T-helper 17 cell (primary cell): ENCODE measurements at places on chromosomes 12 and 14. TPM values are rescaled to one million over a fixed set of nuclear protein-coding genes. Genes with fewer than 3 reads are reported as not detected.

The TXNDC16 gene
- total RNA-seq, result 13.7 TPM

The PPFIA2 gene
- not detected for total RNA-seq

The CD163L1 gene
- total RNA-seq, result not detected

DNA sequence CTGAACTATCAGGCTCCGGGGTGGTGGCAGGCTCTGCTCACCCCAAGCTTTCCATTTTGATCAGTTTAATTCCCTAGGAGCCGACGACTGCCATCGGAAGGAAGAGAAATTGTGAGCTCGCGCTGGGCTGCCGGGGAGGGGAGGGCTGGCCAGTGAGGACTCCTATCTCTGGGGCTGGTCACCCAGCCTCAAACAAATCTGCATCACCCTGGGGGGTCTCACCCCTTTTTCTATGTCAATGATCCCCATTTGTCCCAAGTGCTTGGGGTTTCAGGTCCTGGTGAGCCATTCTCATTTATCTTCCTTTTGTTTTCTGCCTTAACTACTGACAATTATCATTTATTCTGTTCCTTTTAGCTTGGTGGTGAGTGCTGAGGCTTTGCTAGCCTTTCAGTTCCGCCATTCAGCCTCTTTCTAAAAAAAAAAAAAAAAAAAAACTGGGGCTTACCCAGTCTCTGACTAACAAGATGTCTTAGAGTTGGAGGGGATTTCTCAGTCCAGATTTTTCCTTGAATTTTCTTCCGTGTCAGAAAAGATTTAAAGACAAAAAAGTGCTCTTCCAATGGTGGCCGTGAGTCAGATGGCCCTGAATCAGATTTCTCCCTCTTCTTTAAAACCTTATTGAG, 22.8 kb upstream of the USP44 start:
- peaks cover 8% of the 10 kb centered on the region for H3K4me1 ChIP-seq
- peaks cover 7% of the 10 kb centered on the region for H3K36me3 ChIP-seq
- peaks cover 27% of the 10 kb centered on the region for H3K27me3 ChIP-seq
- DNase-seq, result no peak
- H3K4me3 ChIP-seq, result no peak overlapping the region
- no peak overlapping the region for H3K27ac ChIP-seq

- peak overlapping the region; percentile 69 for H3K4me3 ChIP-seq
- H3K27me3 ChIP-seq, result no peaks in the 10 kb centered on the region
- no peaks in the 10 kb centered on the region for H3K36me3 ChIP-seq
- H3K27ac ChIP-seq, result peak overlapping the region; percentile 99
- no peak for DNase-seq
- H3K4me1 ChIP-seq, result peaks cover 38% of the 10 kb centered on the region
Observed at GRCh38 chr14:92646952-92647796, 101.3 kb downstream of the LGMN start.

DNA sequence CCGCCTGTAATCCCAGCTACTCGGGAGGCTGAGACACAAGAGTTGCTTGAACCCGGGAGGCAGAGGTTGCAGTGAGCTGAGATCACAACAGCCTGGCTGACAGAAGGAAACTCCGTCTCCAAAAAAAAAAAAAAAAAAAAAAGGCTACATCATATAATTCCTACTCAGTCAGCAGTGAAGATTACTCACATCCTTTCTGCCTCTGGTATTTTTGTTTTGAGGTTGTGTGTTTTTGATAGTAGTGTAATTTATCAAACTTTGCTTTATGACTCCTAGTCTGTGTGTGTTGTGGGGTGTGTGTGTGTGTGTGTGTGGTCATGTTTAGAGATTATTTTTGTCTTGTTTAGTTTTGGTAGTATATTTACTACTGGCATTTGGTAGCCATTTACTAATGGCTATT, 29.8 kb upstream of the DLGAP5 start:
- DNase-seq, result no peak
- no peak overlapping the region for H3K27ac ChIP-seq
- H3K4me3 ChIP-seq, result peak overlapping the region; percentile 31
- H3K36me3 ChIP-seq, result peaks cover 6% of the 10 kb centered on the region

DNA sequence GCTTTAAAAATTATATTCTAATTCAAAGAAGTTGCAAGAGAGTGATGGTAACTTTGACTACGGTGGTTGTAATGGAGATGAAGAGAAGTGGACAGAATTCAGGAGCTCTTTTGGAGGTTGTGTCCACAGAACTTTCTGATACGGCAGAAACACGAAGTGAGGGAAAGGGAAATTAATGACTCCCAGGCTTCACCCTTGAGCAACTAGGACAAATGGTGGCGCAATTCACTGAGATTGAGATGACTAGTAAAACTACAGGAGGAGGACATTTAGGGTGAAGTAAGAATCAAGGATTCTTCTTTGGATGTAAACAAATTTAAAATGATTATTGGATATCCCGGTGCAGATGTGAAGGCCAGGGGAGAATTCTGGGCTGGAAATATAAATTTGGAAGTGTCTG, 212.6 kb downstream of the PTPRO start:
- H3K4me3 ChIP-seq, result no peak overlapping the region
- H3K4me1 ChIP-seq, result peaks cover 10% of the 10 kb centered on the region
- DNase-seq, result no peak
- no peaks in the 10 kb centered on the region for H3K27me3 ChIP-seq
- peaks cover 3% of the 10 kb centered on the region for H3K36me3 ChIP-seq

GRCh38 chr14:75044752-75045151, 6.5 kb downstream of the MLH3 start:
- H3K27ac ChIP-seq, result no peak overlapping the region
- H3K27me3 ChIP-seq, result no peaks in the 10 kb centered on the region
- no peak for DNase-seq
- H3K4me1 ChIP-seq, result peaks cover 25% of the 10 kb centered on the region
- H3K36me3 ChIP-seq, result no peaks in the 10 kb centered on the region
- no peak overlapping the region for H3K4me3 ChIP-seq

DNA sequence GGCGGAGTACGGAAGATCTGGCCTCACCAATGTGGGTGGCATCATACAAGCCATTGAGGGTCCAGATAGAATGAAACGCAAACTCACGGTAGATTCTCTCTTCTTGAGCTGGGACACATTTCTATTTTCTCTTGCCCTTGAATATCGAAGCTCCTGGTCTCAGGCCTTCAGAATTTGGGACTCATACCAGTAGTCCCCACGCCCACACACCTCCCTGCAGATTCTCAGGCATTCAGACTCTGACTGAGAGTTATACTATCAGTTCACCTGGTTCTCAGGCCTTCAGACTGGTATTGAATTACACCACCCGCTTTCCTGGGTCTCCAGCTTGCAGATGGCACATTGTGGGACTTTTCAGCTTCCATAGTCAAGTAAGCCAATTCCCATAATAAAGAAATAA, 37.8 kb downstream of the EIF2S3B start:
- H3K27me3 ChIP-seq, result peaks cover 22% of the 10 kb centered on the region
- no peak overlapping the region for H3K27ac ChIP-seq
- H3K4me1 ChIP-seq, result no peaks in the 10 kb centered on the region
- no peak for DNase-seq

DNA sequence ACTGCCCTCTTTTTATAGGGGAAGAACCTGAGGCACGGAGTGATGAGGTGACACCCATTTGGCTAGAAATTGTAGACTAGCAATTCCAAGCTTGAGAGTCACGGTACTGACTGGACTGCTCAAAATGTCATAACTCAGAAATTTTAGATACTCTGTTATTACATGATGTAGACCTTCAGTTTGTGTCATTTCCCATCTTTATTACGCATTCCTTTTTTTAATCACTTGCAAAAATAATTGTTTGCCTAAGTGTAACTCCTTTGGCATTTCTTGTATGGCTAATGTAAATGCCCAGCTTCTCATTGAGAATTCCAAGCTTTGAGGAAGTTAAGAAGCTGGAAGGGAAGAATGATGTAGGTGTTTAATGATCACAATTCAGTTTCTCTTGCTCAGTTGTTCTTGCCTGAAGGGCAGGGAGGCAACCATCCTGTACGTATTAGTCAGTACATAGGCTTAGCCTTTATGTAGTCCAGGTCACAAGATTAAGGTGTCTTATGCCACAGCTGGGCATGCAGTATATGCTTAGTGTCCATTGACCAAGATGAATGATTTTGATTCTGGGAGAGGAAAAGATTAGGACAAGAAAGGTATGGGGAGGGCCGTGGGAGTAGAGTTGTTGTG, 68.2 kb upstream of the EVL start:
- peaks cover 11% of the 10 kb centered on the region for H3K4me1 ChIP-seq
- no peak overlapping the region for H3K27ac ChIP-seq
- DNase-seq, result no peak
- H3K4me3 ChIP-seq, result no peak overlapping the region
- H3K27me3 ChIP-seq, result peaks cover 11% of the 10 kb centered on the region

- no peak overlapping the region for H3K4me3 ChIP-seq
- H3K4me1 ChIP-seq, result no peaks in the 10 kb centered on the region
- no peaks in the 10 kb centered on the region for H3K27me3 ChIP-seq
- no peak overlapping the region for H3K27ac ChIP-seq
- DNase-seq, result no peak
Observed at GRCh38 chr12:30145684-30146032, 361.9 kb upstream of the TMTC1 start.

DNA sequence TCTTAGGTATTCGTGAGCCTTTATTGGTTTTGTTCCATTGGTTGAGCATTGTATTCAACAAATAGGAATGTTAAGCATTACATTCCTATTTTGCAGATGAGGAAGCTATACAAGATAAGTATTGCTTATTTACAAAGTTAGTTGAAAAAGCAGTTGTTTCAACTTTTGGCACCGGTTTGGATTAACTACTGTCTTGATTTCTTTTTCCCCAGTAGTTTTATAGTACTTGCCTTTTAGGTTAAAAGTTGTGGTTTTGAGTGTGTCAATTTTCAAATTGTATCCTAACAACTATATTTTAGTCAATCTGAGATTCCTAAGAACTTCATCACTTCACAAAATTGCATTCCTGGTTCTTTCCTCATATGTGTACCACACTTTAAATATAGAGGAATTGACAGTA, 23.8 kb upstream of the MBIP start:
- H3K4me1 ChIP-seq, result no peaks in the 10 kb centered on the region
- no peak for DNase-seq
- no peak overlapping the region for H3K4me3 ChIP-seq
- peaks cover 22% of the 10 kb centered on the region for H3K27me3 ChIP-seq
- H3K27ac ChIP-seq, result no peak overlapping the region
